ENCODE measurements at places on chromosomes 12 and 14. TPM values are rescaled to one million over a fixed set of nuclear protein-coding genes. Genes with fewer than 3 reads are reported as not detected.

The CCDC60 gene
- total RNA-seq = not detected

The NANOG gene
- under 0.01 TPM for total RNA-seq

The TGM1 gene
- total RNA-seq = 1.5 TPM

The STXBP6 gene
- 6.1 TPM for total RNA-seq

The SCN8A gene
- 23.3 TPM for total RNA-seq

The PLEKHG7 gene
- total RNA-seq = not detected

The RNF31 gene
- 57.9 TPM for total RNA-seq

The CIROP gene
- 1.7 TPM for total RNA-seq

The TNFAIP2 gene
- 190 TPM for total RNA-seq

The CARMIL3 gene
- 0.33 TPM for total RNA-seq

The APOF gene
- total RNA-seq = not detected
